Ecto neural progenitor cell (in vitro differentiated cells): ENCODE measurements at places on chromosomes 1 and 21.

DNA sequence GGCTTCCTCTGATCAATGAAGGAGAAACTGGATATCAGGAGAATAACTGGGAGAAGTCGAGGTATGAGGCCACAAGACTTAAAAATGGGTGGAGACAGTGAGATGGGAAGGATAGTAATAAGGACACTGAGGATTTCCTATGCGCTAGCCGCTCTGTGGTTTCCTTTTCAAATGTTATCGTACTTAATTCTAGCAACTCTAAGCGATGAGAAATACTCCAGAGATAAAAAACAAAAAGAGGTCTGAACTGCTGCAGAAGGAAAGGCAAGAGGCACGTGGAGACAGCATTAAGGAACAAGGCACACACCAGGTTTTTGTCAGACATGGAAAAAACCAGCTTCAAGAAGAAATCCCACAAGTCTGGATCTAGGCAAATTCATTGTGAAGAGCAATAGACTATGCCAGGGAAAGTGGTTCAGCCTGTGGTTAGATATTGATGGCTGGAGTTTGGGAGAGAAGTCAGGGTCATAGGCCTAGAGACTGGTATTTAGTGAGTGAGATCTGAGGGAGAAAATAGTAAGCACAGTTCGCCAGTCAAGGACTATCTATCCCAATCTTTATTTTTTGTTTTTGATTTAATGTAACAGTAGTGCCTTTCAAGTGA lies 5.3 kb downstream of the CLCA2 start:
- DNase-seq: no peak

- no peak for DNase-seq
Observed at GRCh38 chr1:232142403-232143314, 487.3 kb downstream of the SIPA1L2 start.

DNA sequence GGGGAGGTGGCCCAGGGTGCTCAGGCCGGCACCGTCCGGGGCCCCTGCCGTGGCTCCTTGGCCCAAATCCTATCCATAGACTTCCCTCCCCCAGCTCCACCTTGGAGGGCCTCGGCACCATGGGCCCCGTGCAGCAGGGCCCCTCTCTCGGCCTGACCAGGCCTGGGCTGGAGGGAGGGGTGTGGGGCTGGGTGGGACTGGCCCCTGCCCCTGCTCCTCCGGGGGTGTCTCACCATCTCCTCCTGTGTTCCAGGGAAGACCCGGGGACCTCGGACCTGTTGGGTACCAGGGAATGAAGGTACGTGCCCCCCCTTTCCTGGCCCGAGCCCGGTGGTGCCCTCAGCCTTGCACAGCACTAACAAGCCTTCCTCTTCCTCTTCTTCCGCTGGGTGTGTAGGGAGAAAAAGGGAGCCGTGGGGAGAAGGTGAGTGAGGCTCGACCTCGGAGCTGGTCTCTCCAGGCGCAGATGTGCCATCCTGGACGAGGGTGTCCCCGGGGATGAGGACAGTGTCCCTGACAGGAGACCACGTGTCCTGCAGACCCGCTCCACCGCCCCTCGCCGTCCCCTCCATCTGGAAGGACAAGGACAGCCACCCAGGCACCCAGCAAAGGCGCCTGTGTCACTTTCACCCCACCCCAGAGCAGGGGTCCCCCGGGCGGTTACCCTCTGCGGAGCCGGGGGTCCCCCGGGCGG lies 7.9 kb downstream of the COL6A1 start:
- DNase-seq: no peak

DNA sequence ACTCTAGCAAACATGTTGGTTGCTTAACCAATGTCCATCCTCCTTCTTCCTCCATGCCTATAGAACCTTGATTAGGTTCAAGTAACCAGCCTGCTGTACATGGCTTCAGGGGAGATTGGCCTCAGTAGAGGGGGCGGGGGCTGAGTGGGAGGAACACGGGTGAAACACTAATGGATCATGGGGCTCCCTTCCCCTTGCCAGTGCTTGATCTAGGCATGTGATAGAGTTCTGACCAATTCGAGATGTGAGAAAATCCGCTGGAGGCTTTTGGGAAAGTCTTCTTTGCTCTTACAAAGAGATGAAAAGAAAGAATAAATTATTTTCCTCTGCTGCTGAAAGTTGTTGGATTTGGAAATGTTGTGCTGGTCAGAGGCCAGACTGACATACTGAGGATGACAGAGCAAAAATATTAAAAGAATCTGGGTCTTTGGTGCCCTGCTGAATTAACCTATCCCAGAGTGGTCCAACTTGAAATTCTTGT lies 5.2 kb upstream of the OTUD7B start:
- DNase-seq: no peak

DNA sequence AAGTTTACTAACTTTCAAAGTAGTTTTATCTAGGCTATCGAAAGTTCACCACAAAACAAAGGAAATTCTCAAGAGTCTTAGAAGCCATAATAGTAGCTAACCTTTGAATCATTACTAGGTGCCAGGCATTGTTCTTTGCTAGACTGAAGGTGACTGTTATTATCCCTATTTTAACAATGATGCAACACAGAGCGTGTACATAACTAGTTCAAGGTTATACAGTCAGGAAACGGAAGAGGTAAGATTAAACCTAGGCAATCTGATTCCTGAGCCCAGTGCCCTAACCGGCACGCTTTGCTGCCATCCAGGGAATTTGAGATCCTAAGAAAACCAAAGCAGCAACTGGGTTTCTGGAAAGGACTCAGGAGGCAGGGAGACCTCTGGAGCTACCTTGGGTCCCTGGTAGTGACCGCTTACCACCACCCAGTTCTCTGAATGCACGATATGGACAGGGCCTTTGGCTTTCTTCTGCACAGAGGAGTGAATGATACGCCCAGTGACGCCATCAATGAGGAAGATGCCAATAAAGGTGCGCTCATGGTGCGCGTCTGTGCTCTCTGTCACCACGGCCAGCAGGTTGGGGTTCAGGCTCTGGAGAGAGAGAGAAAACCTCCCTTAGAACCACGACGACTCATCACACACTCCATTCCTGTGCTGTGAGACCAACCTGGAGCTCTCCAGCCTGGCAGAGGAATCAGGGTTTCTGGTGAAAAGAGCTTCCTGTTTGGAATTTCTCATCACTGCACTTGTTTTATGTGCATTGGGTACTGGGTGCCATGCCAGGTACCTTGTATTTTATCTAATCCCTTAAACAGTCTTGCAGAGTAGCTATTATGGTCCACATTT lies 13.1 kb upstream of the UBR4 start:
- DNase-seq: no peak

DNA sequence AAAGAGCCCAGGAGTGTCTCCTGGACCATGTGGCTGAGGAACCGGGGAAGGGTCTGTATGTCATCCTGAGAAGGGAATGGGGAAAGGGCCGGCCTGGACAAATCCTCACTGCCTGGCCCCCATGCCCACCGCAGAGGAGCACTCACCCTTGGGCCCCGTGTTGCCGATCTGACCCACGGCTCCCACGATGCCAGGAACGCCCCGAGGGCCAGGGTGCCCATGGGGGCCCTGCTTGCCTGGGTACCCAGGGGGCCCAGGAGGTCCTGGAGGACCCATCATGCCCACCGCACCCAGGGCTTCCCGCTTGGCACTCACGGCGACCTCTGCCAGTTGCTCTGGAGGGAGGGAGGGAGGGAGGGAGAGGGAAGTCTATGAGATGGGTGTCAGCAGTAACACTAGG lies 14.6 kb downstream of the COL9A2 start:
- no peak for DNase-seq

DNA sequence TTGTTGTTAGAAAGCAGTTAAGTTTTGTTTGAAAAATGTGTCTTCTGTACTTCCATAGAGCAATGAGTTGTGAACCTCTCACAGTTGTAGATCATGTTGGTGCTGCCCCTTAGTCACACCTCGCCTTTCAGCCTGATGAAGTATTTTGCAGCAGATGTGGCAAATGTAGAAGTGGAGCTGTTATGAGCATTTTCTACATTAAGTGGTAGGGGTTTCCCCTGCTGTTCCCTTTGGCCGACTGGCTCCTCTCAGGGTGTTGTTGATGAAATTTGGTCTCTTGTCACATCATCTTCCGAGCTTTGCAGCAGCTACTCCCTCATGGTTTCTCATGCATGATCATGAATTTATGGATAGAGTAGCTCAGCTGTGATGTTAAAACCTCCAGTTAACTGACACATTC lies 33.6 kb upstream of the DENND1B start:
- DNase-seq: no peak

DNA sequence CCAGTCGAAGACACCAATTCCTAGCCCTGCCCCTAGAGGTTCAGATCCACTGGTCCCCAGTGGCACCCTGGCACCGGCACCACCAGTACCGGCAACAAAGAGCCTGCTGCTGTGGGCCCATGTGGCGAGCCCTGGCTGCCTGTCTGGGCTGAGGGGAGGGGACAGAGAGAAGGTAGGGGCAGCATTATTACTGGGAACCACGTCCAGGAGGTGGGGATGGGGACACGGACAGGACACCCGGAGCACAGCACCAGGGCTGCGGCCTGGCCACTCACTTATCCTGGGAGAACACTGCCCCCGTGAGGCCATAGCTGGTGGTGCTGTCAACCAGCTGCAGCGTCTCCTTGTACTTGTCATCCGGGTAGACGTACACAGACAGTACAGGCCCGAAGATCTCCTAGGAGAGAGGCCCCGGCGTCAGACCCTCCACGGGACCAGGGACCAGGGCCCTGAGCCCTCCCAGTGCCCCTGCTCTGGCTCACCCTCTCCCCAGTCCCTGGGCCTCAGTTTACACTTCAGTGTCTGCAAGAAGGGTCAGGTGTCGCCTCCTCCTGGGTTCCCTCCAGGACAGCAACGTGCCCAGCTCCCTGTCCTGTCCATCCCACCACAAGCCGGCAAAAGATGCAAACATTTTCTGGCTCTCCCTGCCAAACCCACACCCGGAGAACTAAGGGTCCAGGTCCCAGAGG lies 15.8 kb upstream of the TAS1R2 start:
- peak; percentile 93 for DNase-seq

DNA sequence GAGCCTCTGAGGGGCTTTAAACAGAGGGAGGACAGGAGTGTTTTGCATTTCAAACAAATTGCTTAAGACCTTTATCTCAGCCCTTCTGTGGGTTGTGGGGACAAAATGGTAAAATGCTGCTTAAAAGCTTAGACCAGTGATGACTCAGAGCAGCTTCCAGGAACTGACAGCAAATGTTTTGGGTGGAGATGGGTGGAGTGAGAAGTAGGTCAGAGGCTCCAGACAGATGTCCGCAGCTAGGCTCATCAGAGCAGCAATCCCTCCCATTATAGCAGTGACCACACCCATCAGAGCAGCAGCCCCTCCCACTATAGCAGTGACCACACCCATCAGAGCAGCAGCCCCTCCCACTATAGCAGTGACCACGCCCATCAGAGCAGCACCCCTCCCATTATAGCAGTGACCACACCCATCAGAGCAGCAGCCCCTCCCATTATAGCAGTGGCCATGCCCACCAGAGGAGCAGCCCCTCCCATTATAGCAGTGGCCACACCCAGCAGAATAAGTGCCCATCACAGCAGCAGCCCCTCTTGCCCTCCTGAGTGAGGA lies 532.2 kb downstream of the MATN1 start:
- peak; percentile 41 for DNase-seq

GRCh38 chr1:206833106-206833680 lies 32.2 kb upstream of the IL20 start:
- DNase-seq: no peak

DNA sequence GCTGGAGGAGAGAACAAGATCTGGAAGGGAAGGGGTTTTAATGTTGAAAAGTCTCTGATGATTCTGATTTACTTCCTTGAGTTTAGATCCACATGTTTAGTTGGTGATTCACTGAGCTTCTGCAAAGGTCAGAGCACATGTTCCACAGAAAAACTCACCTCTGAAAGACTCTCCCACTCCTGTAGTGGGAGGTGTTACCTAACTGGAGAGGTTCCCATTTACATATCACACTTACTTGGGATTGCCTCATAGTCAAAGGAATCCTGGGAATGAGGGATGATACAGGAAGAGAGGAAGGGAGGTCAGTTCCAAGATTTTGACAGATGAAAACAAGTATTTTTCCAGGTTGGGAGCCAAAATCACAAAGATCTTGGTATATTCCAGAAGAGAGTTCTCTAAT lies 2.7 kb upstream of the NTNG1 start:
- DNase-seq: no peak

DNA sequence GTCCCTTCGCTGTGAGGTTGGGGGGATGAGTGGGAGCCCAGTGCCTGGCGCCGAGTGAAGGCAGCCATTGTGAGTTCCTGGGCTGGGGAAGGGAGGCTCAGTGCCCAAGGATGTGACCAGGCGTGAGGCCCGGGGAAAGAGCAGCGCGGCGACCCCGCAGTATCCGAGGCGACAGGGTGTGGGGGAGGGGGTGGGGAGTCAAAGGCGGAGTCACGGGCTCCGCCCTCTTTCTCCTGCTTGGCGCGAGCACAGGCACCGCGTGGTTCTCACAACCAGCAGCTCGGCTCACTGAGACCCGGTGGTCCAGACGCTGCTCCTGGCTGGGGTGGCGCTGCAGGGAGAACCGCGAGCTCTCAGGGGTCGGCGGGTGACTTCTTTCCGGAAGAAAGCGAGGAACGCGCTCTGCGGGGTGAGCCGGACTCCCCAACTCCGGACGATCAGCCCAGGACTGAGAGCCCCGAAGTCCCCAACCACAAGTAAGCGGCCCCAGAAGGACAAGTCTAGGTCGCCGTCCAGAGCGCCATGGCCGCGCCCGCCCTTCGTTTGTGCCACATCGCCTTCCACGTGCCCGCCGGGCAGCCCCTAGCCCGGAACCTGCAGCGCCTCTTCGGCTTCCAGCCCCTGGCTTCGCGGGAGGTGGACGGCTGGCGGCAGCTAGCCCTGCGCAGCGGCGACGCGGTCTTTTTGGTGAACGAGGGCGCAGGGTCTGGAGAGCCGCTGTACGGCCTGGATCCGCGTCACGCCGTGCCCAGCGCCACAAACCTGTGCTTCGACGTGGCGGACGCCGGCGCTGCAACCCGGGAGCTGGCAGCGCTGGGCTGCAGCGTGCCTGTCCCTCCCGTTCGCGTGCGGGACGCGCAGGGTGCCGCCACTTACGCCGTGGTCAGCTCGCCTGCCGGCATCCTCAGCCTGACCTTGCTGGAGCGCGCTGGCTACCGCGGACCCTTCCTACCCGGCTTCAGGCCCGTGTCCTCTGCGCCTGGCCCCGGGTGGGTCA lies at the start of gene HPDL:
Gene HPDL, plus strand, starts transcription at position 269 of the 997 bp plus-strand sequence. Its CDS starts 254 bp downstream, at position 523.
- peak; percentile 91 for DNase-seq

DNA sequence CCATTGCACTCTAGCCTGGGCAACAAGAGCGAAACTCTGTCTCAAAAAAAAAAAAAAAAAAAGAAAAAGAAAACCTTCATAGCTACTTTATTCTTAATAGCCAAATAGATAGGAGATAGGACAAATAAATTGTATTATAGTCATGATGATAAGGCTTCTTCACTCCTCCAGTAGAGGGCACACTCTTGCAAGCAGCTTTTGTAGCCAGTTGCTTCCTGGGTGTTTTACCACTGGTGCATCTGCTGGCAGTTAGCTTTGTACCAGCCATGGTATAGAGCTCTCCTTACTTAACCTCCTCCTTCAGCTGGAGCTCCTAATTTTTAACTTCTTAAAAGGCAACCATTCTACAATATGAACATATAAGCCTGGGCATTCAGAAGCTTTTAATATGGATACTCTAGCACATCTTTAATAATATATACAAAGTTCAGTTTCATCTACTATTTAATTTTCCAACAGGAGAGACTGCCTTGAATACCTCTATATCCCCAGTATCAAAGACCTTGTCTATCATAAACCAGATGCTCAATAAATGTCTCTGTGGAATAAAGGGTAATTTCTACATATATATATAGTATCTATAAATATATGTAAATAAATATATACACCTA lies 35.8 kb downstream of the EVI5 start:
- no peak for DNase-seq
